Activated CD8-positive, alpha-beta memory T cell treated with anti-CD3 and anti-CD28 coated beads for 4 hours (primary cell): ENCODE measurements at places on chromosomes 16 and 17.

DNA sequence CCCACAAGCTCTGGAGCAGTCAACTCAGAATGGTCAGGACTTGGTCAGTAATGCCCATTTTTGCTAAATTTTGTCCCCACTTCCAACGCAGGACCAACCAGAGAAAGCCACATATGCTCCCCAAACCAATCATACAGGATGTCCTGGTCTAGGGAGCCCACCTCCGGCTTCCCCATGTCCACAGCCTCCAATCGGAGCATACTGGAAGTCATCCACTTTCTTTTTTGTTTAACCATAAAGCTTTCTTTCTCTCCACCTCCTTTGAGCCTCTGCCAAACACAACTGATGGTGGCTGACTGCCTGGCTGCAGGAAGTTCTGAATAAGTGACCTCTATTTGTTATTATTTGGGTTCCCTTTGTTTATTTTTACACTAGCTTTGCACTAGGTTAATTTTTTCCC lies 549.1 kb downstream of the WWOX start:
- DNase-seq: no peak

- DNase-seq: no peak
Observed at GRCh38 chr17:34201225-34201624, 53.9 kb upstream of the CCL2 start.

GRCh38 chr17:50793007-50793406 lies 25.7 kb upstream of the ANKRD40CL start:
- DNase-seq: no peak

- DNase-seq: no peak
Observed at GRCh38 chr16:83439412-83439811, 368.4 kb upstream of the HSBP1 start.

DNA sequence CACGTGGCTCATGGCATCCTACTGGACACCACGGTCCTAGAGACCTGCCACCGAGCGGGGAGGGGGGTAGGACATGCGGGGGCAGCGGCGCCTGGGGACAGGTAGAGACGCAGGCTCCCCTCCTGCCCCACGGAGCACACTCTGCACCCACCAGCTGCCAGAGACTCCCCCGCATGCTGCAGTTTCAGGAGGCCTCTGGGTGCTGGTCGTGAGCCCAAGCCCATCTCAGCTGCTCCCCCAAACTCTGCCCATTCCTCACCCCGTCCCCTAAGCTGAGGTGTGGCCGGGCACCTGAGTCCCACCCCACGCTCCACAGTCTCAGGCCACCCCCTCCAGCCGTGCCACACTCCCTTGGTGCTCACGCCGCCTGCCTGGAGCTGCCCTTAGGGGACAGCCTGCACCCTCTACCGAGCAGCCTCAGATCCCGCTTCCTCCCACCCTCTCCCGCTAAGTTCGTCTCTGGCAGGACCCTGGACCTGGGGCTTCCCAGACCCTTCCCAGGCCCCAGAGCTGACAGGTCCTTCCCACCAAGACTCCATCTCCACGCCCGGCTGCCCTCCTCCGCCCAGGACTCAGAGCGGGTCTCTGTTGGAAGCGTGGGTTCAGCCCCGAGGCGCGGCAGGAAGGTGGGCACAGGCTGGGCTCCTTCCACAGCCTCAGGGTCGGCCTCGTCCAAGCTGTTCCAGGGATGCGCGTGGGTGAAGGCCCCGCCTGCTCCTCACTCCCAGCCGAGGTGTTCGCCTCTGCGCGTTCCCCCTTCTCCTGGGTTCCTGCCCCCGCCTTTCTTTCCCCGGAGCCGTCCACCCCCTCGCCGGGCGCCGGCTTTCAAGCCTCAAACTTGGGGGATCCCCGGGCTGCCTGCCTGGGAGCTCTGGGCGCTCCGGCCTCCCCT lies 1.3 kb downstream of the RAB40B start:
- no peak for DNase-seq

DNA sequence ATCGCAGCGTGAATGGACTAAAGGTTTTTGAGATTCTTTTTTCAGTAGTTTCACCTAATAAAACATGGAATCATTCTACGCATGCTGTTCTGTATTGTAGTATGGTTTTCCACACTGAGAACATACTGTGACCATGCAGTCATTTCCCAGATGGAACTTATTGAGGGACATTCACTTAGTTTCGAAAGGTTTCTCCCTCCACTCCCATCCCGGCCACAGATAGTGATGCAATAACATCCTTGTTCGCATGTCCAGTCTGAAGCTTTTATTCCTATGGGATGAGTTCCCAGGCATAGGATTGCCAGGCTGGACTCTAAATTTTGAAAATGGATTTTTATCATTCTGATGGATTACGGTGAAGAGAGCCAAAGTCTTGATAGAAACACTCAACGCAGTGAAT lies 420.4 kb downstream of the WWOX start:
- no peak for DNase-seq

GRCh38 chr16:82152196-82152595 lies 17.8 kb downstream of the MPHOSPH6 start:
- no peak for DNase-seq

GRCh38 chr16:83623892-83624291 lies 183.9 kb upstream of the HSBP1 start:
- DNase-seq: no peak

DNA sequence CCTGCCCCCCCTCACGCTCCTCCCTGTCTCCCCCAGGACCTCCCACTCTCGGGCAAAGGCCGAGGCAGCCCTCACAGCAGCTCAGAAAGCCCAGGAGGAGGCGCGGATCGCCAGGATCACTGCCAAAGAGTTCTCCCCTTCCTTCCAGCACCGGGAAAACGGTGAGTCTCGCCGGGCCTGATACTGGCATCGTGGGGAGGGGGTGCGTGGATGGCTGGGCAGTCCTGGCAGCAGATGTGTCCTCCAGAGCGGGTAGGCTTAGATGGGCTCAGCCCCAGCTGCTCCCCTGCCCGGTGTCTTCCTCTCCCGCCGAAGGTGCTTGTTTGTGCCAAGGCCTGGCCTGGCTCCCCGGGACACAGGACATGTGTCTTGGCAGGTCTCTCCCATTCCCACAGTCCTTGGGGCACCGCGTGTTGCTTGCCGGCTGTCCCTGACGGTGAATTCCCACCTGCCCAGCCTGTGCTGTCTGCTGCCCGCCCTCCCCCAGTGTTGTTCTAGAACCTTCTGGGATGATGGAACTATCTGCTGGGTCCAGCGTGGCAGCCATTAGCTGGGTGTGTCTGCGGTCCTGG lies 81.6 kb downstream of the KLHDC4 start:
- DNase-seq: no peak

- DNase-seq: no peak
Observed at GRCh38 chr17:82034371-82035011, 3.0 kb downstream of the DCXR start.

GRCh38 chr16:87740909-87741424 lies 24.8 kb downstream of the KLHDC4 start:
- DNase-seq: no peak

DNA sequence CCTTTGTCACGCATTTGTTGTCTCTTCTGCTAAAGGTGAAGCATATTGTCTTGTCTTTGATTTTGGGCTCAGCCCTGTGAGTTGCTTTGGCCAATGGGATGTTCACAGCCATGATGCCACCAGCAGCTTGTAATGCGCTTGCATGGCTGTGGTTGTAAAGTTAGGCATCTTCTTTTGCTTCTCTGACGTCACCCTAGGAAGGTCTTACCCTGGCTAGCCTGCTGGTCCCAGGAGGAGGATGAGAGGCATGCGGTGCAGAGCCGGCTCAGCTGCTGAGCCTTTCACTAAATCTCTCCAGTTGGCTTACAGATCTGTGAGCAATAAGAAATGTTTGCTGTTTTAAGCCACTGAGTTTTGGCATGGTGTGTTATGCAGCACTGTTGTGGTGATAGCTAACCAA lies 40.8 kb downstream of the IRX6 start:
- no peak for DNase-seq

DNA sequence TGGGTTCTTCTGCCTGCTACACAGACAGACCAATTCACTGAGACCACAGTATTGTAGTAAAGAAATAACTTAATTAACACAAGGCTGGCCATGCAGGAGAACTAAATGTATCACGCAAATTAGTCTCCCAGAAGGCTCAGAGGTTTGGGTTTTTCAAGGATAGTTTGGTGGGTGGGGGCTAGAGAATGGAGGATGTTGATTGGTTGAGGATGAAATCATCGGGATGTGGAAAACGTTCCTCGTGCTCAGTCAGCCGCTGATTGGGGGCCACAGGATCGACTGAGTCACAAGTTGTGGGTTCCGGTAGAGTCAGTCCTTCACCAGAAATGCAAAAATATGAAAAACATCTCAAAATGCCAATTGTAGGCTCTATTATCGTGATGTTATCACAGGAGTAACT lies 18.7 kb downstream of the RHOT1 start:
- no peak for DNase-seq

- no peak for DNase-seq
Observed at GRCh38 chr17:32287804-32288511, 22.3 kb downstream of the RHBDL3 start.

DNA sequence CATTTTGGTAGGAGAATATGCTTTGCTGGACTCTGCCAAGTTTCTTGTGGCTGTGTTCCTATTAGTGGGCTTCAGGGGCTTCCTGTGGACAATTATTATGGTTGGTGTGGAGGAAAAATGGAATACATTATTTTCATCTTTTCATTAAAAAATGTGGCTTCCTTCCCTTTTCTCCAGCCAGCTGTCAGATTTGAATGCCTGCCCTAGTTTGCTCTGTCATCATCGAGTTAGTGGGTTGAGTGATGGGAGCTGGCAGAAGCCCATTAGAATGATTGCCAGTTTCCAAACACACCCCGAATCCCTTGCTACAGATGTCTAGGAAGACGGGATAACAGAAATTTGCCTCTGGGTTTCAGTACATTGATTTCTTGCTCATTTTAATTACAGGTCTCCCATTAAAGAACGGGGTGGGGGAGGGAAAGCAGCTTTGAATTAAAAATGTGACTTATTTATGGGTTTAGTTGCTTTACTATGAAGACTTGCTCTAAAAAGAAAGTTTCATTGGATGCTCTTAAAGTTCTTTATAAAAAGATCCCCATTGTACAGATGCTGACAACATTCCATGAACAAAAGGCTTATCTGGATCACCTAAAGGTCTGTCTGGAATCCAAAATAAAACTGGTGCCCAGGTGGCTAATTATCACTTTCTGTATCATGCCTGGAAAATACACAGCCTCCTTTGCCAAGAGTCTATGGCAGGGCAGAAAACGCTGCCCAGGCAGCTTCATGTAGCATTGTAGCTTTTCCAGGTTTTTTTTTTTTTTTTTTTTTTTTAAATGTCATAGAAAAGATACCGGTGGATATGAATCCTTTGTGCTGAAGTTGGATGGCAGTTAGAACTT lies 103.6 kb downstream of the PRKCA start:
- no peak for DNase-seq

DNA sequence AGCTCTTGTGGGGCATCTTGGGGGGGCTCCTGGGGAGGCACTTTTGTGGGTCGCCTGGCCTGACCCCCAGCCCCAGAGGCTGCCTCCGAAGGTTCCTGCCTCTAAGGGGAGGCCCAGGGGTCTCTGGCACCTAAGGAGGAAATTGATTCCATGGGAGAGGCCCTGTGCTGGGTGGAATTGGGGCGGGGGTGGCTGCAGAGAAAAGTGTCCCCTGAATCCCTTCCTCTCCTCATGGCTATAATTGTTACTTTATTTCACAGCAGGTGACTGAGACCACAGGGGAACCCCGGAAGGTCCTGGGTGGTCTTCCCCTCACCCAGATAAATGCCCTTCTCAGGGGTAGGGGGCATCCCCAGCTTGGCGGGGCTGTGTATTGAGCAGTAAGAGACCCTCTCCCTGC lies 3.1 kb downstream of the GLIS2 start:
- DNase-seq: no peak

GRCh38 chr17:55265311-55266021 lies 706 bp downstream of the HLF start:
- no peak for DNase-seq
